Osteoblast (primary cell): ENCODE measurements at places on chromosomes 5 and 9.

DNA sequence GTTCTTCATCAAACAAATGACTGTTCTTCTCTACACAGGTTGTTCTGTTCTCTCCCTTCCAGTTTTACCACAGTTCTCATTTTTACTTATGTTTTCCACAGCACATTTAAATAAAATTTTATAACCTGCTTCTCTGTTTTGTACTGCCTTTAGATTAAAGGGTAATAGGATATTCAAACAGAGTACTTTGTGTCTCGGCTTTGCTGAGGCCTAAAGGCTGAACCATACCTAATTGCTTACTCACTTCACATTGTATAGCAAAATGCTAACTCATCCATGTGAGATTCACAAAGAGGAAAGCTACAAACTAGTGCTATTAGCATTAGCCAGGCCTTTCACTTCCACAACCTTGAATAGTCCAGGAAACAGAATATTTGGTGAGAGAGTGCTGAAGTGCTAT is 200.3 kb downstream of the TRPM3 start:
- DNase-seq = no peak

- no peak for DNase-seq
Measured at GRCh38 chr9:116479056-116479544, 208.0 kb upstream of the TRIM32 start.

DNA sequence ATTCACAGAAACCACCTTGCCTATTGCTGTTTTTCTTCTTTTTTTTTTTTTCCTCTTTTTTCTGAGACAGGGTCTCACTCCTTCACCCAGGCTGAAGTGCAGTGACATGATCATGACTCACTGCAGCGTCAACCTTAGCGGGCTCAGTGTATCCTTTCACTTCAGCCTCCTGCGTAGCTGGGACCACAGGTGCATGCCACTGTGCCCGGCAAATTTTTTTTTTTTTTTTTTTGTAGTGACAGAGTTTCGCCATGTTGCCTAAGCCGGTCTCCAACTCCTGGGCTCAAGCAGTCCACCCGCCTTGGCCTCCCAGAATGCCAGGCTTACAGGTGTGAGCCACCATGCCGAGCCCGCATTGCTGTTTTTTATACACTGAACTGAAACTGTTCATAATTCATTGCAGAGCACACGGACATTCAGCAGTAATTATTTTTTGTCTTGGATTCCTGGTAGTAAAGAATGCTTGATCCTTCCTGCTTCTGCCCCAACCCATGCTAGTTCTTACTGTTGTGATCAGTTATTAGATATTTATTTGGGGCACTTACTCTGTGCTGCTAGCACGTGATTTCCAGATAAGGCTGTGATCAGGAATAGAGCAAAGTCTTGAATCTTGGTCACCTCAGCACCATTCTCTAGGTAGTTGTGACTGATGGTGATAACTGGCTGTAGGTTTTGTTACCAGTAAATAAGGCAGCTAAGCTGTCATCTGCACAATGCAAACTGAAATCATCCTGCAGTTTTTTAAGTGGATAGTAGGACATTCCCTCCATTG is 14.0 kb downstream of the MAP3K1 start:
- DNase-seq = no peak

DNA sequence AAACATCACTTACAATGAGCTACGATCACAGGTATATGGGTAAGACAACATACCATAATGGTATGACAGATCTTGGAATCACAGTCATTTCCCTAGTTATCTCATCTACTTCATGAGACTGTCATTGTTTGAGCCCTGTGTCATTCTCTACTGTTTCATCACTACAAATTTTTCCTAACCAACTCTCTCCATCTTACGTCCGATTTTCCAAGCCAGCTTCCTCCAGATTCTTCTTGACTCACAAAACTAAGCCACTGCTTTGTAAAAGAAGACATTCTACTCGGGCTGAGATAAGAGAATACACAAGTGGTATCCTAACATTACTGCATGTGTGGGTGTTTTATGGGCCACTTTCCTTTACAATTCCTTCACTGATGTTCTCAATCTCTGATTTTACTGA is 49.6 kb downstream of the SERINC5 start:
- peak; percentile 92 for DNase-seq

GRCh38 chr5:111545031-111545430 is 32.7 kb upstream of the STARD4 start:
- DNase-seq = no peak

DNA sequence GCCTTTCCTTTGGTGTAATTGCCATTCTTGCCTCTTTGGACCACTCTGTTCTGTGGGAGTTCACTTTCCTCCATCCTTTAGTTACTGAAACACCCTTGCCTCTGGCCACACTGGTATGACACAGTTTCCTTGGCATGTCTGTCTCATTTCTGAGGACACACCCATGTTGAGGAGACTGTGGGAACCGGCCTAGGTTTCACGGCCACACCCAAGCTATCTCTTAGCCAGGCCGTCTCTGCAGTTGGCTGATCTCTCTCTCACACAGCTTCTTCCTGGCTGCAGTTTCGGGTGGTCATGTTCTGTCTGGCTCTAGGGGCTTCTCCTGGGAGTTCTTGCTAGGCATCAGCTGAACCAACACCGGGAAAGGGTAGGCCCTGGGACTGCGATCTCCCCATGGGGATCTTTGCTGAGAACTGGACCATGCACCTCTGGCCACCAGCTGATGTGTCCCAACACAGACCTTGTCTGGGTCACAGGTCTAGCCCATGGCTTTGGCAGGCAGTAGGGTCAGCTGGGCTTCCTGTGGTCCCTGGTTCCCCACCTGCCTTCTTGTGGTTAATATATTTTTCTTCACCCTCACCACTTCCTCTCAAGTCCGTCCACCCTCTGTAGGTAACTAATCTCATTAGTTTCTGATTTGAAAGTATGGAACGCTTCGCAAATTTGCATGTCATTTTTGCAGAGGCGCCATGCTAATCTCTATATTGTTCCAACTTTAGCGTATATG is 24.9 kb downstream of the ARHGEF37 start:
- DNase-seq = peak; percentile 93

GRCh38 chr9:94952565-94953373 is 226.3 kb downstream of the AOPEP start:
- no peak for DNase-seq

- peak; percentile 86 for DNase-seq
Measured at GRCh38 chr5:127011153-127011552, 19.2 kb downstream of the MARCHF3 start.

DNA sequence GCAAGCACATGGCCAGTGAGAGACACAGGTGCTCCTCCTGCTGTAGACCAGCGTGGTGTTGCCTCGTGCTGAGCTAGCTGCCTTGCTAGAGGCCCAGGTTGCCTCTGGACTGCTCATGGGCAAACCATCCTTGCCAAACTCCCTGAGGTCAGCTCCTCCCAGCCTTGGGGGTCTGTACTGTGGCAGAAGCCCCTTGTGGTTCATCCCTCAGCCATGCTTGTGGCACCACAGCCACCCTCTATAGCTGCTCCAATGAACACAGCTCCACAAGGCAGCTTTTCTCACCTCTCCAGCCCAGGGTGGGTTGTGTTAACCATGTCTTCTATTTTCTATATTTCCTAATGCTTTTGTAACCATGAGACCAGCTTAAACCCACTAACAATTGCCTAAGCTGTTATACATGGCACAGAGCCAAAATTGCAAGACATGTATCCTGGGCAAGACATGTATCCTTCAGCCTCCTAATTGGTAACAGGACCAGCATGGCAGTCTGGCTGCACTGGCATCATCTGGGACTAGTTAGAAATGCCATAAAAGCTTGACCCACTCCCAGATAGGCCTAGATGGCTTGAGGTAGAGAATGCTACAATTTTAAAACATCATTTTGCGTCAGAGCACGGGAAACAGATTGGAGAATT is 183.1 kb upstream of the S1PR3 start:
- DNase-seq = no peak

DNA sequence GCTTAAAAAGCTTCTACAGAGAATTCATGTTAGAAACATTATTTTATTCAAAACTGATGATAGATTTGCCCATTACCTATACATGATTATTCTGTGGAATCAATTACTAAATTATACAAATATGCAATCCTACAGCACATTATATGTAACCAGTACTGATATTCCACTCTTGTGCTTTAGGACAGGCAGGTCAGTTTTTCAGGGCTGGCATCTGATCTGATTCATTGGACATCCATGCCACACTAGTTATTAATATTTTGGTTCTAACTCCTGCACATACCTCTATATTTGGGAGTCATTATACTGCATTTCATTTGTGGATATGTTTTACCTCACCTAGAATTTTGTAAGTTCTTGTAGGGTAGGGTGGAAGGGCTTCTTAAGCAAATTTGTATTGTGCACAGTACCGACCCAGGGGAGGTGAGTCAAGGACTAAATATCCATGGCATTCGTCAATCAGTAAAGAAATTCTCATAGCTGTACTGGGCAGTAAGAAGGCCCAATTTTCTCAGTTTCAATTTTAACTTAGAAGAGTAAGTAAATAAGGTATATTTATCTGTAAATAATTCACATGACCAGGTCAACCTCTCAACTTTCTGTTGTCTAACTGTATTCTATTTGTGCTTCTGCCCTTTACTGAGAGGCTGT is 33.5 kb downstream of the ELOVL7 start:
- DNase-seq = peak; percentile 76

DNA sequence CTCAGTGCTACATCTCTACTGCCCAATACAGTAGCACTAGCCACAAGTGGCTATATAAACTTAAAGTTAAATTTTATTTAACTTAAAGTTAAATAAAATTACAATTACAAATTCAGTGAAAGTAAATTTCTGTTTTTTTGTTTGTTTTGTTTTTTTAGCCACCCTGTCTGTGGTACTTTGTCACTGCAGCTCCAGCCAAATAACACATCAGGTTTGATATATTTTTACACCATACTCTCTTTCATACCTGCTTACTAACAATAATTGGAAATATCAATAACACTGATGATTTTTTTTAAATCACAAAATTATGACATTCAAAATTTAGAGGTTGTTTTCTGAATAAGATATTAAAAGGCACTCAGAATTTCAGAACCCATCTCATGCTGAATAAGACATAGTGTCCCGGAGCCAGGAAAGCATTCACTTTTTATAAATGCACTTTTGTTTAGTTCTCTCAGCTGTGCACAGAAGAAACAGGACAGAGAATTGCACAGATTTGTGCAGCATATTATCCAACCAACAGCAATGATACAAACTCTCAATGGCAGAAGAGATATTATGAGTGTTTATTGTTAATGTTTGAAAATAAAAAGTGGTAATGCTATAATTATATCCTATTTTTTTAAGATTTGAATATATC is 92.6 kb downstream of the EDIL3 start:
- DNase-seq = no peak

DNA sequence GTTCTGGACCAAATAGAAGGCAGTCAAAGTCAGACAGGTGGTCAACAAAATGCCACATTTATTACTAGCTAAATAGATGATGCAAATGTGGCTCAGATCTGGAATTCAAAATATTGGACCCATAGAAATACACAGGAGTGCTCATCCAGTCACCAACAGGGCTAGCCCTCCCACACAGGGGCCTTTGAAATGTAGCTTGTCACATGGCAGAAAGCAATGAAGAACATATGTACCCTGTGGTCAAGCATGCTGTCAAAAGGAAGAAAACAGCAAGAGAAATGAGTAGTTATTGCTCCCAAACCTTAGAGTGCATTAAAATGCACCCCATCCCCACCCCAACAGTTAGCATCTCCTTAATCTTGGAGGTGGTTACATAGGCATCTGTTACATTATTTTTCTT is 20.9 kb upstream of the CCDC112 start:
- no peak for DNase-seq

- peak; percentile 45 for DNase-seq
Measured at GRCh38 chr9:135015565-135015964, 71.9 kb upstream of the OLFM1 start.

DNA sequence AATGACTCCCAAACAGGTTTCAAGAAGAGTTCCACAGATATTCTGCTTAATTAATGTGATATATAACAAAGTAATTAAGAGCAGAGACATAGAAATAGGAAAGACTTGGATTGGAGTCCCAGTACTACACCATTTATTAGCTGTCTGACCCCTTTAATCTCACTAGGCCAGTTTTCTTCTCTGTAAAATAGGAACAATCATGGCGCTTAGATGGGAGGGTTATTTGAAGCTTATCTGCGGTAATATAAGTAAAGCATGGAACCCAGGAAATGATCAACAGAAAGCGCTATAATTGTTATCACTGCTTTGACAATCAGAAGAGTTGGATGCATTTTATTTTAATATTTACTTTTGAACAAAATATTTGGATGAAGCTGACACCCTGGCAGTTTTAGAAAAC is 71.3 kb upstream of the IFNE start:
- DNase-seq = no peak

- DNase-seq = no peak
Measured at GRCh38 chr9:10917001-10917400, 304.2 kb upstream of the PTPRD start.

GRCh38 chr9:116694785-116695291 is 7.7 kb downstream of the TRIM32 start:
- no peak for DNase-seq

DNA sequence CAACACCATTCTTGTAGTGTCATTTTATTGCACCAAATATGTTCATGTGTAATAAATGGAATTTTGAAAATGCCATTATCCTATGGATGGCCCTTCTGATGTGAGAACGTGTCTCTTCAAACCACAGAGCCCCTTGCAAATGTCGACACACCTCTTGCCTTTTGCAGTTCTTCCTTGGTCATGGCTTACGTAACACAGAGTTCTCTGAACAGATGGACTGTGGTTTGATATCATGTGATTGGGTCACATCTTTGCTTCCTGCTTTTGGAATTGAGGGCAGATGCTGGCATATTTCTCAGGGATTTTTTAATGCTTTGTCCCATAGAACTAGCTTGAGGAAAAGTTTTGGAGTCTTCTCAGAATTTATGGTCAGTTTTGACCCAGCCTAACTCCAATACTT is 4.6 kb downstream of the TGFBR1 start:
- no peak for DNase-seq

DNA sequence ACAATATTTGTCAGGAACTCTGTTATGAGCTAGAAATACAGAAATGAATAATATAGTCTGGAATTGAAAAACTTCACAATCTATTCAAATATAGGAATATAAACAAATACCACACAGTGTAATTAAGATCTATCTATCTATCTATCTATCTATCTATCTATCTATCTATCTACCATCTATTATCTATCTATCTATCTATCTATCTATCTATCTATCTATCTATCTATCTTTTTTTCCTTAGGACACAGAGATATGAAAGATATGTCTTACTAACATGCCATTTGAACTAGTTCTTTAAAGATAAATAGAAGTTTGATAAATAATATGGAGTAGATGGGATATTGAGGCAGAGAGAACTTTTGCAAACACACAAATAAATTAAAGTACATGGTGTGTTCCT is 357.8 kb downstream of the PARP8 start:
- no peak for DNase-seq

DNA sequence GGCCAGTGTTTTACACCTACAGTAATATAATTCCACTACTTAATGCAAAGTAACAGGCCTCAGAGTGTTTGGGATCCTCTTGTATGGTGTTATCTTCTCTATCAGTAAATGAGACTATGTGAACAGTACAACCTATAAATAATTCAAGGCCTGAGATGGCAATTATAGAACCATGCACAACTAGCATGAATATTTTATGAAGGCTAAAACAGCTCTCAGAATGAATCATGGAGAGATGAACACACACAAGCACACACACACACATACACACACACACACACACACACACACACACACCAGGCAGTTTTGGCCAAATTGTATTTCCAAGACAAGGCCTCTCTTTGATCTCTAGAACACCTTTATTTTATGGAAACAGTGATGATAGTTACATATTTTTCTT is 224.9 kb downstream of the EBF1 start:
- no peak for DNase-seq

- no peak for DNase-seq
Measured at GRCh38 chr9:101578378-101578777, 16.4 kb downstream of the PPP3R2 start.
